ENCODE measurements at places on chromosomes 7 and 10.

- DNase-seq, result no peak
Measured at GRCh38 chr7:158411232-158411950, 176.2 kb downstream of the PTPRN2 start.

GRCh38 chr7:5390918-5391317, 32.7 kb downstream of the TNRC18 start:
- no peak for DNase-seq

GRCh38 chr10:54797636-54798321, 3.3 kb downstream of the PCDH15 start:
- no peak for DNase-seq

- DNase-seq, result no peak
Measured at GRCh38 chr10:3850999-3851937, 66.3 kb upstream of the KLF6 start.

GRCh38 chr7:158568974-158569857, 18.4 kb downstream of the PTPRN2 start:
- no peak for DNase-seq

- no peak for DNase-seq
Measured at GRCh38 chr7:28988091-28988490, 30.0 kb upstream of the TRIL start.

- no peak for DNase-seq
Measured at GRCh38 chr10:44776181-44776580, 135.0 kb upstream of the TMEM72 start.

GRCh38 chr10:1782841-1783240, 45.5 kb upstream of the ADARB2 start:
- DNase-seq, result no peak

GRCh38 chr10:96833220-96834001, 1.3 kb downstream of the LCOR start:
- DNase-seq, result peak; percentile 16

- no peak for DNase-seq
Measured at GRCh38 chr10:33247221-33247922, 87.1 kb downstream of the NRP1 start.

GRCh38 chr7:66301737-66302136, 96.6 kb downstream of the TPST1 start:
- no peak for DNase-seq

GRCh38 chr10:14129770-14130169, 201.0 kb downstream of the FRMD4A start:
- DNase-seq, result no peak

DNA sequence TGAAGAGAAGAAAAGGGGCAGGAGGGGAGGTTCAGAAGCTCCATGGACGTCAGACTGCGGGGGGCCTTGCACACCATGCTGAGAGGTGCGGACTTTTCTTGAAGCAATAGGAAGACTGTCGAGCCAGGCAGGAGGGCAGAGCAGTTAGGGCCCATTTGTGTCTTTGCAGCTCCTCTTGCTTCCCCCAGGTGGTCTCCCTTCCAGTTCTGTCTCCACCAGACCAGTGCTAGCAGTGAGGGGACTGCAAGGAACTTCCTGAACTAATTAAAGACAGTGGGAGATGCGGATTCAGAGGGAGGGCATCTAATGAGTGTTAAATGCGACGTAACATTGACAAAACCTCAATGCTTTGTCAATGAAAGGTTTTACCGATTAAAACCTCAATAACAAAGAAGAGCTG, 225.4 kb downstream of the USP6NL start:
- DNase-seq, result no peak

- no peak for DNase-seq
Measured at GRCh38 chr10:11204351-11204942, 186.8 kb downstream of the CELF2 start.

DNA sequence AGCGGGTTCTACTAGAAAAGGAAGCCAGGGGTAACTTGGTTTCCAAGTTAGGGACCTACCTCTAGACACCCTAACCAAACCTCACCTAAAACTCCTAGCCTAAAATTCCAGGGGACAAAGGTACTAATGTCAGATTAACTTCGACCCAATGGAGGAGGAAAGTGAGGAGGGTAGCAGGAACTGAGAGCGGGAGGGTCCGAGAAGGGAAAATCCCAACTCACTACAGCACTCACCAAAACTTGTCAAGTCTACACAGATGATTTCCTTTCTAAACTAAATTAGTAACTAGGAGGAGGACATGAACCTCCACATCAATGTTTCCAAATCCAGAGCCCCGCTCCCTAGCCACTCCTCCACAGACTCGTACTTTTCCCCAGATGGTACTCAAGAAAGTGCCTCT, 22.6 kb downstream of the CHCHD3 start:
- DNase-seq, result no peak

GRCh38 chr10:124886195-124886594, 55.7 kb upstream of the ZRANB1 start:
- no peak for DNase-seq

DNA sequence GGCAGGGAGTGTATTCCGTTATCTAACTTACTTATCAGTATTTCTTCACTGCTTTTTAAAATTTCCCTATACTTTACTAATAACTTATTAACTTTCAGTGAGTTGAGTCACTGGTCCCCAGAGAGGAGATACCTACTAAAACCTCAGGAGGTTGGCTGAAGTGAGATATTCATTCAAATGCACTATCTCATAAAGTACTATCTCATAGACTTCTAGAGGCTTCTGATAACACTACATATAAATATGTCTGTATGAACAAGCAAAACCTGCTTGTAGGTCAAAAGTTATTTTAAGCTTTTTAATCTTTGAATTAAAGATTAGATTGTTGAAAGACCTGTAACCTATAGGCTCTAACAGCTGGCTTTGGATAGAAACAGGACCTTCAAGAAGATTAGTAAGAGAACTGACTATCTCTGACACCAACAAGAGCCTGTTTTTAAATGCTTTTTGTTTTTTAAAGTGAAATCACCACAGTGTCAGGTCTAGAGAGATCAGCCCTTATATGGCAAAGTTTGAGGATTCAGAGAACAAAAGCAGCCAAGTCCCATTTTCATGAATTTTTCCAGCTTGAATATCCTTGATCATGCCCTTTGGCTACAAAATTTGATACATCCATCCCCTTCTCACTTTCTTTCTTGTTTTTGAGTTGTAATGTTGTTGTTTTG, 242.2 kb downstream of the ARL4A start:
- DNase-seq, result no peak

- DNase-seq, result no peak
Measured at GRCh38 chr10:78780551-78780961, 288.2 kb upstream of the ZMIZ1 start.

DNA sequence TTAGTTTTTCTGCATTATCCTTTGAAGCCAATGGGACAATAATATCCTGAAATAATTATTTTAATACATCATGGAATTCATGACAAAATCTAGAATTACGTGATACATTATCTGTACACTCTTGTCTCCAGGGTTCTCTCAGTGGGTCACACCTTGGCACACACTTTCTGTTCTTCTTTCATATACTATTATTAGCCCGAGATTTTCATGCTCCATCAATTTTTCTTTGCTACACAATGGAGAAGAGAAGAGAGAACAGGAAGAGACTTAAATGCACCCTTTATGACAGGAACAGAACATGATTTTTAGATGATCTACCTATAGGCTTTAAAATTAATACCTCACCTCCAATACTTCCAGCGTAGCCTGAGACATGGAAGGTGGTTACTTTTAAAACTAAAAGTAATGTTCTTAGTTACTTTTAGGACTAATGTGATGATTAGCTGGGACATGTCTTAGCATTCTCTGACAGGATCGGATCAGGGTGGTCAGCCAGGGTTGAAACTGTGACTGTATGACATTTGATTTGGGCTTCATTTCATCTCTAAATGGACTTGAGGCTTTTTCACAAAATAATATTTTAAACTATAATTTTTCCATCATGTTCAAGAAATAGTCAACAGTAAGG, 148.2 kb upstream of the WNT16 start:
- no peak for DNase-seq

DNA sequence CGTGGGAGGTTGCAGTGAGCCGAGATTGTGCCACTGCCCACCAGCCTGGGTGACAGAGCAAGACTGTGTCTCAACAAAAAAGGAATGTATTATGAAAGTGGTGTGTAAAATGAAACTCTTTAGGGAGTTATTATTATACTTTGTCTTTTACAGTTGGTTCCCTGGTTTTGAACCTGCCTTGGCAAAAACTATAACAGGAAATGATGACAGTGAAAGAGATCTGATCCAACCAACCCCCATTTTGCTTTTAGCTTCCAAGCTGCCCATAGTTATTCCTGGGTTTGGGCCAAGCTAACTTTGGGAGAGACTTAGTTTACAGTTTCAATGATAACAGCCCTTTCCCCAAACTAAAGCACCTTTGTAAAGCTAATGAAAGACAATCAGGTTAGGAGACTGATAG, 34.1 kb upstream of the NMT2 start:
- DNase-seq, result no peak

- no peak for DNase-seq
Measured at GRCh38 chr10:124168991-124169802, 75.8 kb upstream of the CHST15 start.

- no peak for DNase-seq
Measured at GRCh38 chr7:83486957-83487356, 162.0 kb downstream of the SEMA3E start.

DNA sequence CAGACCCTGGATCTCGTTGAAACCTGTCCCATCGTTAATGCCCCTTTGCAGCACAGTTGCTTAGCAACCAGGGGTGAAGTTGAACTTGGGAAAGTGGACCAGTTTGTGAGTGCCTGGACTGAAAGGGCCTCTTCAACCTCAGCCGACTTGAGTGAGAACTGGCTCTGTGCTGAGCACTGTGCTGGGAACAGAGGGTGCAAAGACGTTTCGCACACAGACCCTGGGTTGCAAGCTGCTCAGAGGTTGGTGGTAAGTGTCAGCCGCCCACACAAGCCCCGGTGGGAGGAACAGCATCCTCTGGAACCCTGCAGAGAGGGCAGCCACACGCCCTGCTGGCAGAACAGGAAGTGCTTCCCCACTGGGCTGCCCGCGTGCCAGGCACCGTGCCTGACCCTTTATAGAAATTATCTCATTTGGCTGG, 89.2 kb downstream of the CARD11 start:
- peak; percentile 45 for DNase-seq

GRCh38 chr10:128570319-128570995, 444.2 kb upstream of the MKI67 start:
- DNase-seq, result no peak

GRCh38 chr7:86760236-86760635, 116.5 kb downstream of the GRM3 start:
- DNase-seq, result no peak

GRCh38 chr10:43042503-43043341, 34.1 kb upstream of the RET start:
- DNase-seq, result no peak

GRCh38 chr10:83122336-83122735, 1017.0 kb upstream of the GHITM start:
- DNase-seq, result no peak

DNA sequence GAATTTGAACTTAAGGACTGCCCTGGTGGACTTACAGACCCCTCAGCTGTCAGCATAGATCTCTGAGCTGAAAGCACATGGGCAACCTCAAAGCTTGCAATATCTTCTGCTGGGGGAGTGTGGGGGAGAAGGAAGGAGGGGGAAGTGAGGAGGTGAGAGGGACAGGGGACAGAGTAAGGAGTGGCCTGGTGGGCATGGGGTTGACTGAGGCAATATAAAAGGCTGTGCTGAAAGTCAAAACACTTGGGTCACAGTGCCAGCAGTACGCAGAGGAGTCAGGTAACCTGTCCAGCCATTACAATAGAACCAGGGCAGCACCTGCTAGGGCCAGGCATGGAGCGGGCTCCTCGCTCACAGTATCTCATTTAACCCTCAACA, 43.2 kb downstream of the PPP1R3C start:
- no peak for DNase-seq

DNA sequence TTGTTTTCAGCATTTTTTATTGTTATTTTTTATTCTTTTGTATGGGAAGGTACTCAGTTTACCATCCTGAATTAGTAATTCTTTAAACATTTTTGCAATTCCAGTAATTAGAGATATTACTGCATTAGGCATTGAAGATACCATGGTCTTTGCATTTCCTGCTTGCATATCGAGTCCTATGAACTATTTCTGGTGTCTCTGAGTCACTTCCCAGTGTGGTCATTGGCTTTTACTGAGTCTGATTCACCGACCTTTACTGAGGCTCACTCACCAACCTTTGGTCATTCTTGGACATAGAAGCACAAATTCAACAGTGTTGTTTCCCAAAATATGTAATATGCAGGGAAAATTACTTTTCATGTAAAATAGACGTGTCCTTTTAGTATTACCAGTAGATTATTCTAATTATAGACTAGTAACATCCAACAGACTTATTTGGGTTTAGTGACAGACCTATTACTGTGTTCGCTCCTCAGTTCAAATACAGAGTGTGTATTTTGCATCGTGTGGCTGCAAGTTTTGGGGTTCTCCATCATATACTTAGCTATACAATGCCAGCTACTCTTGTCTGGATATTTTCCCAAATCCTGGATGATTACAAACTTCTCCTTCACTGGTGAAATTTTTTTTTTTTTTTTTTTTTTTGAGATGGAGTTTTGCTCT, 180.7 kb upstream of the PRSS1 start:
- DNase-seq, result no peak

GRCh38 chr10:101287997-101288635, 58.9 kb upstream of the LBX1 start:
- DNase-seq, result no peak

DNA sequence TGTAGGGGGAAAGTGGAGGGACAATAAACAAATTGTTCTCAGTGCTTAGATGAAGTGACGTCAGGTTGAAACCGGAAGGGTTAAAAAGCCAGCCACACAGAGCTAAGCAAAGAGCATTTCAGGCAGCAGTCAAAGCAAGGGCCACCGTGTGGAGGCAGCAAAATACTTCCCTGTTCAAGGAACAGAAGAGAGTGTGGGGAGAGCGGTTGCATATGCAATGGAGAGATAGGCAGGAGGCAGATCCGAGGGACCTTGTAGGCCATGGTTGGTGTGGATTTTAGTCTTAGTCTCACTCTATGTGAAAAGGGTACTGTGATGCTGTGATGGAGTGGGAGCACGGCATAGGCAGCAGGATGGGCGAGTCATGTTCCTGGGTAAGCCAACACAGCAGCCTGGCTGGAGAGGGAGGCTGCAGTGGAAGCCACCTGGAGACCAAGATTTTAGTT, 3.8 kb upstream of the STN1 start:
- no peak for DNase-seq

DNA sequence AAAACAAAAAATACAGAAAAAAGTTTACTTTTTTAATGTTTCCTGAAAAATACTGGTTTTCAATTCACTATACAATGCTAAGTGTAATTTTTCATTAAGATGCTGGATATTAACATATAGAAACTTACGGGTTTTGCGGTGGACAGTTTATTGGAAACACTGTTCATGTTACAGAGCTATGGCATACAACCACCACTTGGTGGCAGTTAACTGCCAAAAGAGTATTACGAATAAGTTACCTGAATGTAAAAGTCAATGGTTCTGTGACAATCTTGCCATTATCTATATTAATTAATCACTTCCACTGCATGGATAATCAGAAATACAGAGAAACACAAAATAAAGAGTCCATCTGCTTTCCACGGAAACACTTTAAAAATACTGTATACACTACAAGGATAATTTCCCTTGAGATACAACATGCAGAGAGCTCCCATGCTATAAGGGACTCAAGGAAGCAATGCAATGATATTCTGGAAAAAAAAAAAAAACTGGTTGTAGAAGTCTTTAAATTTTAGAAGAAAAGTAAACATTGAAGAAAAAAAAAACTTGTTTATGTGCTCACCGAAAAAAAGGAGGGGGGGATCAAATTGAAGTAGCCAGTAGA, 97.0 kb downstream of the TPK1 start:
- no peak for DNase-seq
